ENCODE measurements at places on chromosomes 1 and 21. TPM values are rescaled to one million over a fixed set of nuclear protein-coding genes. Genes with fewer than 3 reads are reported as not detected.

CELA3A gene
- not detected for total RNA-seq

GRCh38 chr1:1623631-1624442 lies 8.1 kb upstream of the MMP23B start:
- no peak for DNase-seq

DNA sequence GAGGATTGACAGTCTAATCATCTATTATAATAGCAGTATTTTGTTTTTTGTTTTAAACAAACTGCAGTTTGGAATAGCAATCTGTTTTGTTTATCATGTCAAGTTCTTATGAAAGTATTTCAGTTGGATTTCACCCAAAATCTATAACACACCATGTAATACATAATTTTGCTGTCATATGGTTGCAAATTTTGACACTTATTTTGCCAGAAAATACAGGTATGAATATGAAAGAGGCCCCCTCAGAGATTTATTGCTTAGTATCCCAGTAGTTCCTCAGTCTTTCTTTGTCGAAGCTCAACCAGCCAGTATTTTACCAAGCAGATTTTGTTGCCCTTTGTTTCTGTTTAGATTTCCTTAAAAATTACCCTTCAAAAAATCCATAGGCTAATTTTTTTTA lies 317.5 kb upstream of the CXADR start:
- DNase-seq, result no peak

DNA sequence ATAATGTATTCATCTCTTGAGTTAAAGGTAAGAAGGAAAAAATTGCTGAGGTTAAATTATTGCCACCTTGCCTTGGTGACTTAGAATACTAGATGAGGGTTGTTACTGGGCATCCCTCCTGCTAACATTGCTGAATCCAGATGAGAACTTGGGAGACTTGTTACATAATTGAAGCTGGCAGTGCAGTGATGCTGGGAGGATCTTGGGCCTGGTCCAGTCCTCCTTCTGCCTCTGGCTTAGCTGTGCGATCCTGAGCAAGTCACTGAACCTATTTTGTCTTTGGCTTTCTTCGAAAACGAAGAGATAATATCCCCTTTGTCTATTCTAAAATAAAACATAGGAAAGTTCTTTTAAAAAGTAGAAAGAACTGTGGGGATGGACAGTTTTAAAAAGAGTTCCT lies 244.9 kb upstream of the NRIP1 start:
- DNase-seq, result no peak

- peak; percentile 43 for DNase-seq
Measured at GRCh38 chr1:2535455-2535854, 5.4 kb upstream of the HES5 start.

- peak; percentile 88 for DNase-seq
Measured at GRCh38 chr1:233904633-233905415, at the start of gene SLC35F3. SLC35F3 (plus strand) TSS chr1:233904676.

DNA sequence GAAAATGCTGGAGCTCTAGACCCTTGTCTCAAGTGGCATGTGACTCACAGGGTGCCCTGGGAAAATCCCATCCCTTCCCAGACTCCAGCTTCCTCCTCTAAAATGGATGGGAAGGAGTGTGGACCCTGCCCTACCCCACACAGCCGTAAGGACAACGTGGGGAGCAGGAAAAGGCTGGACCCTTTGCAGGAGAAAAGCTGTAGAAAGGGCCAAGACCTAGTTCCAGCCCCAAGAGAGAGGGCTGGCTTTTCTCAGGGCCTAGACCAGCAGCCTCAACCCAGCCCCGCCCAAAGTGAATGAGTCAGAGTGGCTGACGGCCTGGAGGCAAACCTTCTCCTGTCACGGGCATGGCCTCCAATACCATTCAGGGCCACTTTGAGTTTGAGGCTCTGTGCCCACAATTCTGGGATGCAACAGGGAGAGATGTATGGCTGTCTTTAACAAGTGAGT lies 1.1 kb downstream of the LAMB3 start:
- no peak for DNase-seq

DNA sequence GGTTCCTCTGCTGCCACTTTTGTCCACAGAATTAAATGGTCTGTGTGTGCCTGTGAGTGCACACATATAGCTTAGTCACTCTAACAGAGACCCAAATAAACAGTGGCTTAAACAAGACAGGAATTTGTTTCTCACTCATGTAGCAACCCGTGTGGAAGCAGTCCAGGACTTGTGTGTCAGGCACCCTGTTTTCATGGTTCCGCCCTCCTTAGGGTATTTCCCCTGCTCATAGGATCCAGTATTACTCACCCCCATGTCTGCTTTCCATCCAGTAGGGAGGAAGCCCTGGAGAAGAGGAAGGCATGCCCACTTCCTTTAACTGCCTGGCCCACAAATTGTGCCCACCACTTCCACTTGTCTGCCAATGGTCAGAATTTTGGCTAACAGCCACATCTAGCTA lies 41.3 kb upstream of the TACSTD2 start:
- no peak for DNase-seq

DNA sequence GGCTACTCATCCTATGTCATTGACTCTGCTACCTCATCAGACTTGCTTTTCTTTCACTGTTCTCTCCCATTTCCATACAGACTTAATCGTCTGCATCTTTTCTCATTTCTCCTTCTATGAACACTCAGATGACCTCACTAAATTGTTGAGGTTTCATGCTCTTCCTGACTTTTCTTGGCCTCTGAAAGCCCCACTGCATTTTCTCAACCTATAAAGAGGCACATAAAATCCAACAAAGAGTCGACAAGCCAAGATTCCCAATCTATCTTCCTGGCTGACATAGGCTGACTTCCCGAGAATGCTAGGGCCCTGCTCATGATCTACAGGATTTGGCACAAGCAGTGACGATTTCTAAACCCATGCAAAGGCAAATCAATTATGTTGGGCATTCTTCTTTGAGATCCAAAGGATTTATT lies 280.8 kb upstream of the DPYD start:
- no peak for DNase-seq

ZFP69 gene
- total RNA-seq, result 8.2 TPM

GRCh38 chr1:175218786-175219434 lies 26.3 kb upstream of the KIAA0040 start:
- DNase-seq, result no peak

GRCh38 chr1:200006711-200007110 lies 20.8 kb upstream of the NR5A2 start:
- DNase-seq, result no peak

GRCh38 chr21:23218667-23219066 lies 2220.5 kb downstream of the NCAM2 start:
- DNase-seq, result no peak

- DNase-seq, result peak; percentile 55
Measured at GRCh38 chr1:2632561-2633361, at the start of gene MMEL1. MMEL1 (minus strand) TSS chr1:2633016; CDS start chr1:2629484, 3,532 bp downstream.

GRCh38 chr1:24111996-24112779 lies at the start of gene MYOM3:
MYOM3 (minus strand) TSS chr1:24112135; CDS start chr1:24108636, 3,499 bp downstream.
- DNase-seq, result peak; percentile 71

DNA sequence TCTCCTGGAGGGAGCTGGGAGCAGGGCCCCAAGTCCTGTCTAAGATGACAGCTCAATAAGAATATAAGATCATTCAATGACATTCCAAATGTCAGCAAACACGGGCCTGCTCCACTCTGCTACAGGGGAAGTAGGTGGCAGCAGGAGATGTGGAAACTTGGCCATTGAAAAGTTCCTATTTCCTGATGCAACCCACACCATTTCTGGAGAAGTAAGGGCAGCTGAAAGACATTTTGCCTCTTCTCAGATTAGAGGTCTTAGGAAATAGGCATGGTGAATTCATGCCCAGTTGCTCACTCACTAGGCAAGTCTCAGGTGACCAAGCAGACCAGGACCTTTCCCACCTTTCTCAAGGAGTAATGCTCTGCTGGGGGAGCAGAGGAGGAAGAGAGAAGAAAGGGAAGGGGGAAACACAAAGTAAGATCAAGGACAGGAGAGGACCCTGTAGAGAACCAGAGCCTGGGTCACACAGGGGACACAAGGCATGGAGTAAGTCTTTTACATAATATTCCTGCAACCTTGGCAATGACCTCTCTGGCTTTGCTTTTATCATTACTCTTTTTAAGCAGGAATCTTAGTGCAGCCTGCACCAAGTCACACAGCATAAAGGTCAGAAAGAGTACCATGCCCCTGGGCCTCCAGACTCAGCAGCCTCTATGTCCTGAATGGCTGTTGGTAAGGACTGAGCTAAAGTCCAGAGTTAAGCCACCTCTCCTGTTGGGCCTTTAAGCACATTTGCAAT lies 68.9 kb downstream of the DMAP1 start:
- DNase-seq, result no peak

SLC26A9 gene
- not detected for total RNA-seq

ANKRD34A gene
- 2.2 TPM for total RNA-seq

GLMP gene
- total RNA-seq, result 50.5 TPM

DNA sequence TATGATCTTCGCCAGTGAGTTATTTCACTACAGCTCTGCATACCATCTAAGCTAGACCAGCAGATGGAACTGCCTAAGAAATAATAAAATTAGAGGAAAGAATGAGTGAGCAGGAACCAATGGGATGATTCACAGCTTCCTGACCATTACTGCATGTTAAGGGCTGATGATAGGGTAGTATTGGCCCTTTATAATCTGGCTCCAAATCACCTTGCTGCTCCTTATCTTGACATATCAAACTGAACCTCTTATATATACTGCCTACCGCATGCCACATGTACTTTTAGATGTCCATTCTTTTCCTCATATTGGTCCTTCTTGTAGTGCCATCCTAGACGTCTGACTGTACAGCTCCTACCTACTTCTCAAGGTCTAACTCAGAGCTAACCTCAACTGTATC lies 524.4 kb downstream of the DPYD start:
- no peak for DNase-seq

C1orf116 gene
- total RNA-seq, result 5.3 TPM

- DNase-seq, result no peak
Measured at GRCh38 chr21:38486706-38487105, 11.6 kb downstream of the ERG start.

- DNase-seq, result no peak
Measured at GRCh38 chr21:26125433-26126167, 45.0 kb downstream of the APP start.

DNA sequence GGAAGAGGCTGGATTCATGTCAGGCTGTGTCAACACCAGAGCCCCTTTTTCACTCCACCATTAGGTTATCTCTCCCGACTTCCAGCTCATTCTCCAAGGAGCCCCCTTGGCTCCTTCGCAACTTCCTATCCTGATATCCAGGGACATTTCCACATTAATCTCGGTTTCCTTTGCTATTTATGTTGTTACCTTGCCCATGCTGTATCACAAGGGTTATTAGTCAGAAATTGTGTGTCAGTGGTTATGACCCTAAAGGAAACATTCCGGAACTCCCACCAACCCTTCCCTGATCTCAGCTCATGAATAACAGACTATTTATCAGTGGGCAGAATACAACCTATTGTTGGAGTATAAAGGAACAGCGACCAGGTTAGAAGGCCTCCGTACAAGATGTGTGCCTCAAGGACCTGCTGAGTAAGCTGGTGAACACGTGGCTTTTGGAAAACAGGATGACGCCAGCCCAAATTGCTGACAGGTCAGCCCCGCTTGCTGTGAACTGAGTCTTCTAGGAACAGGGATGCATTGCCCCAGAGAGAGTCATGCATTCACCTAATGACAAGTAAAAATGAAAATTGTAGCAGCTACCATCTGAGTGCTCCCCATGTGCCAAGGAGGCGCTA lies 121.5 kb downstream of the PLPP3 start:
- DNase-seq, result no peak

CLEC20A gene
- not detected for total RNA-seq

DNA sequence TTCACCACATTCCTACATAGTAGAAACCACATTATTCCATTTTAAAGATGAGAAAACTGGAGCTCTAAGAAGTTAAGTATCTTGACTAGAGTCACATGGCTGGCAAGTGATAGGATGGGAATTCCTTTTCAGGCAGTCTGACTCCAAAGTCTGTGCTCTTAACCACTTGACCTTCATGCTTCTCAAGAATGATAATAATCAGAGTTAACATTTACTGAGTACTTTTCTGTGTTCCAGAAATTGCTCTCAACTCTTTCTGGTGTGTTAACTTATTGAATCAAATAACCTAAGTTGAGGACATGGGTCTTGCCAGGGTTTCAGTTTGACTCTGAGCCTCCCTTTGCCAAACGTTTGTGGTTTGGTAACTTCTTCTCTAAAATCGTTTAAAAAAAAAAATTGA lies 169.4 kb downstream of the RASAL2 start:
- no peak for DNase-seq

CFHR2 gene
- not detected for total RNA-seq

GRCh38 chr1:41700986-41701535 lies 216.6 kb upstream of the EDN2 start:
- no peak for DNase-seq

GRCh38 chr1:169371404-169371803 lies 3.4 kb downstream of the BLZF1 start:
- no peak for DNase-seq

DNA sequence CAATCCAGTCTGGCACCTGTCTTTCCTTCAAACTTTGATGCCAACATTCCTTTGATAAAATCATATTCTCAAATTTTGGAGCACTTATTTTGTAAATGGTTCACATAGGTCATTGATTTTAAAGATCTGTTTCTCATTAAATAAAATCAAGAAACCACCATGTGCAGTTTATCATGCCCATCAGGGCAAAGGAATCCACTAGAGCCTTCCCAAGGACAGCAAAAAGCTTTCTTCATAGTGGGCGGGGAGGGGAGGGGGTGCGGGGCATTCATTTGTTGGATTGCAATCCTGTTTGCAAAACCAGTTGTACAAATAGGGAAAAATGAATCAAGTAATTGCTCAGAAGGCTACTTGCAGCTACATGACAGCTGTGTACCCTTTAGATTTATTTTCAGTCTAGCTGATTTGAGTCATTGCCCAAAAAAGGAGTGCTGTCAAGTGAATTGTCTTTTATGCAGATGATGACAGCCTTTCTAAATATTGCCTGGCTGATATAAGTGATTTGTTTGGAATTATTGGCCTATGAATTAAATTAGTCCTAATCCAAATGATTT lies 23.0 kb downstream of the LRRC8B start:
- DNase-seq, result no peak
